ENCODE measurements at places on chromosomes 4 and X.

DNA sequence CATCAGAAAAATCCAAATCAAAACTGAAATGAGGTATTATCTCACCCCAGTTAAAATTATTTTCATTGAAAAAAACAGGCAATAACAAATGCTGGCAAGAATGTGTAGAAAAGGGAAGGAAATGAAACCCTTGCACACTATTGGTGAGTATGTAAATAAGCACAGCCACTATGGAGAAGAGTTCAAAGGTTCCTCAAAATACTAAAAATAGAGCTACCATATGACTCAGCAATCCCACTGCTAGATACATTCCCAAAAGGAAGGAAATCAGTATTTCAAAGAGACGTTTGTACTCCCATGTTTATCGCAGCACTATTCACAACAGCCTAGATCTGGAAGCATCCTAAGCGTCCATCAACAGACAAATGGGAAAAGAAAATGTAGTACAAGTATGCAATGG, 932.4 kb downstream of the PCDH18 start:
- no peak for DNase-seq

DNA sequence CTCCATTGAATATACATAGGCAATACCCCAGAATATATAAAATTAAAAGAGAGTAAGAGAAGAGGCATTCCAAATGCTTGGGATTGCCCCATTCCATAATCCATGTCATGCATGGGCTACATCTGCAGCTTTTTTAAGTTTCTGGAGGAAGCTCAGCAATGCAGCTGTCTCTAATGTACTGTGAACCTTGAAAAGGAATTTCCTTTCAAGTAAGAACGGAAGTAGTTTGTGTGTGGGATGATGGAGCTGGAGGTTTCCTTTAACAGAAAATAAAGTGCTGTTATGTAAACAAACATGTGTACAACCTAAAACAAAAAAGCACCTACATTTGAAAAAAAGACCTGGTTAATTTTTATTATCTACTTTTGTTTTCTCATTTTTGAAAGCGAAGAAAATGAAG, 303.5 kb downstream of the BMPR1B start:
- no peak for DNase-seq

DNA sequence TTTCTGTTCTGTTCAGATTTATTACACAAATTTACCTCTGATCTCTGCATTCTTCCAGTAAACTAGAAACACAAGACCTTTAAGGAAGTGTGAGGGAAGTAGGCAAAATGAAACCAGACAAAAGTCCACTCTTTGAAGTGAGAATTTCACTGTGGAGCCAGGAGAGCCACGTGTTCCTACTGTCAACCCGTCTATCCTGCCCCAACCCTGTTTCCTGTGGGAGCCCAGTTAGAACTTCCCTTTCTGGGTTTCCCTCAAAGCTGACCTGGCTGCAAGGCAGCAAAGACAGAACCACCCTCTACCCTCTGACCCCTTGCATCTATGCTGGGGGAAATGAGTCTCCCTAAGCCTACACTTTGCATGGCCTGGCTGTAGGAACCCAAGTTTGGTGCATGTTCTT, 40.0 kb downstream of the TMEM144 start:
- DNase-seq = no peak

DNA sequence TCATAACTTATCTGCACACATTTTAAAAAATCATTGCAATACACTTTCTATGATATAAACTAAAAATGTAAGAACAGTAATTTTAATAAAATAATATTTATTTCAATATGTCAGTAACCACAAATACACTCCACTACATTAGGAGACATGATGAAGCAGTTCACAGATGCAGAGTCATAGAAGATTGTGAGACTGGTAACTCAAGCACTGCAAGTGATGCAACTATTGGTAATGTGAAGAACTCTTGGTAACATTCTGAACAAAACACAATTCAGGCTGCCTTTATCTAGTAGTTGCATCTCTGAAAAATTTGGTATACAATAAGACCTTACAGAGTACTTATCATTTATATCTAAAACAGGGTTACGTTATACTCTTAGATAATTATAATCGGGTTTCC, 52.6 kb upstream of the LRAT start:
- DNase-seq = no peak

- DNase-seq = no peak
Observed at GRCh38 chr4:92236877-92237276, 66.9 kb upstream of the GRID2 start.

DNA sequence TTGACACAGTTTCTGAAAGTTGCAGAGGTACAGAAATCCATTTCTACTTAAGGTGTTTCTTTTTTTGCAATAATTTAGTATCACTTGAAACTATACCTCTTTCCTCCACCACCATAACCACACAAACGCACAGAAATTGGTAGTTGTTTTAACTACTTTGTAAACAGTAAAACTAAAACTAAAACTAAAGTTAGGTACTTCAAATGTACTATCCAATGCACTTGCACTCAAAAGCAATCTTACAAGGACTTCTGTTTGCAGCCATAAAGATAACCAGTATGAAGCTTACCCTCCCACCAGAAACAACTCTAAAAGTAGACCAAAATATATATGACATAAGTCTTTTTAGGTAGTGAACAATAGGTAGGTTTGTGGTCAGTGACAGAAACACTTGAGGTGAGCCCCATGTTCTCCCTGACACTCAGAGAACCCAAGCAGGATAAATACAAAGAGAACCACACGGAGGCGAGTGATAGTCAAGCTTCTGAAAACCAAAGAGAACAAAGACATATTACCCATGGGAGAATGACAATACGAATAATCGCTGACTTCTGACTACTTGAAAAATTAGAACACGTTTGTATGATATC, 72.2 kb upstream of the VBP1 start:
- DNase-seq = no peak

DNA sequence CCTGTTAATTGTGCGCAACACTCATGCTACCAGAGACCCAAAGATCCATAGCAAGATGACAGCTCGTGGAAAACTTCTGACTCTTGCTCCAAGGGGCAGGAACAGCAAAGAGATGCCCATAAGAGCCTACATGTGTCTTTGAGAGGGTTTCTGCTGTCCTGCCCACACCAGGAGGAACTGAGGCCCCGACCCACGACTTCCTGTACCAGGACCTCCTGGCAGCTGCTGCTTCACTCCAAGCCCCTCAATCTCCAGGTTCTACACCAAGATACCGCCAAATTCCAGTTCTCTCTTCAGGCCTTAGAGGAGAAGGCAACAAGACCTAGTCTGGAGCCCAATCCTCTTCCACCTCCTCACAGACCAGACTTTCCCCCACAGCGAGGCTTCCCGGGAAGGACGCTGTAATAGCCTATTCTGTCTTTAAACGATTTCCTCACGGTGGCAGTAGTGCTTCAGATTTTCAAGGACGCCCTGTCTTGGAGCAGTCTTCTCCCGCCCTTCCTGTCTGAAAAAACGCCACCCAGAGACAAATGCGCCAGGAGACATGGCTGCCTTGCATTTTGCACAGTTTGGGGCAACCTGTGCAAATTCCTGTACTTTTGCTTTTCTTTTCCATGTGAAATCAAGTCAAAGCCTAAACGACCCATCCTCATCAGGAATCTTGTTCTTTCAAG, 230.2 kb upstream of the STK26 start:
- no peak for DNase-seq

GRCh38 chr4:186554539-186554913, 841 bp downstream of the MTNR1A start:
- no peak for DNase-seq

GRCh38 chrX:41452565-41453356, 5.6 kb downstream of the NYX start:
- no peak for DNase-seq

DNA sequence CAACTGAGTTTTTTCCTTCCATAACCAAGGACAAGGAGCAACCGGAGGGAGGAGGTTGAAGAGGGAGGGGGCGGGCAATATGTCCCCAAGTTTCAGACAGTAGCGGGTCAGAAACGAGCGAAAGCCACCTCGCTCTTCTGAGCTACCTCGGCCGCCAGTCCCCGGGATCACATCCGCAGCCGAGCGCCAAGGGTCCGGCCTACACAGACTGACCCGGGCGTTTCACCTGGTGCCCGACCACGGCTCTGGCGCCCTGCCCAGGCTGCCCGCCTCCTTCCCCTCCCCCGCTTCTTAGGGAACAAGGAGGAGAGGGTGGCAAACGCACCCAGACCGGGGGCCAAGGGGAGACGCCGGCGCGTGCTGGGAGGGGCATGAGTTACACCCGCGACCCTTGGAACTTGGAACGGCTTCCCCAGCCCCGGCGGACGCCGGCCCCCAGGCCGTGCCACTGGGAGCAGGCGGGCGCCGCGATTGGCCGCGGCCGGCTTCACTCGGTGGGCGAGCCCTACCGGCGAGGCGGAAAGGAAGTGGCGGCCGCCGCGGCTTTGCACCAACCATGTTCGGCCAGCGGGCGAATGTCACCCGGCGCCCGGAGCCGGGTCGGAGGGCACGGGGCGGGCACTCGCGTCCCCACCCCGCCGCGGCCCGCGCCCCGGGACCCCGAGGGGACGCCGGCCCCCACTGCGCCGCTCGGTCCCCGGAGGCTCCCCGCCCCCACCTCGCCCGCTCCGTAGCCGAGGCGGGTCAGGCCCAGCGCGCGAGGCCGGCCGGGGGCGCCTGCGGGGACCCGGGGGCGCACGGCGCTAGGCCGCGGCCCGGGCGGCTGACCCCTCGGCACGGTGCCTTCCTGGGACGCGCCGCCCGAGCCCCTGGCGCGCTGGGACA, 1.5 kb downstream of the IRF2 start:
- peak; percentile 98 for DNase-seq

DNA sequence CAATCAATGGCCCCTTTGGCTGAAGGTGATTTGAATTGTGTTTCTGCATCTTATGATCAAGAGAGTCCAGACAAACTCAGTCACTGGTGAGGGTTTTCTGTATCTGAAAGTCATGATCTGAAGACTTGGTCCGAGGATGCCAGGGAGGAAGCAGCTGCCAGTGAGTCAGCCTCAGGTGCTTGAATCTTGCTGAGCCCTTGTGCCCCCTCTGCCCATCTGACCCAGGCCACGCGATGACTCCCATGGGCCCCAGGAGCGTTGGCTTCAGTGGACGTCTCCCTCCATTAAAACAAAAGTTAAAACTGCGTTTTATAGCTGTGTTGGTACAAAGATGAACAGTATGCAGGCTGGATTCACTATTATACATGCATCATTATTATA, 62.0 kb downstream of the HTRA3 start:
- no peak for DNase-seq

GRCh38 chrX:132017431-132018185, 5.5 kb upstream of the STK26 start:
- no peak for DNase-seq

DNA sequence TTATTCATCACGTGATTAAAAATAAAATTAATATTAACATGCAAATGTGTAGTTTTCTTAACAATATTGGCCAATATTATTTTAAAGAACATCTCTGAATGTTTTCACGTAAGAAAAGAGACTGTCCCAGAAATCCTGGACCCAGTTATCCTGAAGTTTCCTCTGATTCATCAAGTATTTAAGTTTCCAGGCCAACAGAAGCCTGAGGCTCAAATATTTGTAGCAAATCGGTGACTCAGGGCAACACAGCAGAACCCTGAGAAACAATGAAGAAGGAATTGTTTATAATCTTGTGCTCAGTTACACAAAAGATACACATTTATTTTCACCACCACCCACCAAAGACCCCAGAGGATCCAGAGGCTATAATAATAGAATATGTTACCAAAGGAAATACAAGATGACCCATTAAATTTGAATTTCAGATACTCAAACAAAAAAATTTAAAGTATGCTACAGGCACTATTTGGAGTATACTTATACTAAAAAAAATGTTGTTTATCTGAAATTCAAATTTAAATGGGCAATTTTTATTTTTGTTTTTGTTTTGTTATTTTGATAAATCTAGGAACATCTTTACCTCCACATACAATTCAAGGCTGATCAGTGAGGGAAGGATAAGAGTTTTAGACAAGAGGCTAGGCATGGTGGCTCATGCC, 33.9 kb upstream of the SLC7A11 start:
- no peak for DNase-seq

DNA sequence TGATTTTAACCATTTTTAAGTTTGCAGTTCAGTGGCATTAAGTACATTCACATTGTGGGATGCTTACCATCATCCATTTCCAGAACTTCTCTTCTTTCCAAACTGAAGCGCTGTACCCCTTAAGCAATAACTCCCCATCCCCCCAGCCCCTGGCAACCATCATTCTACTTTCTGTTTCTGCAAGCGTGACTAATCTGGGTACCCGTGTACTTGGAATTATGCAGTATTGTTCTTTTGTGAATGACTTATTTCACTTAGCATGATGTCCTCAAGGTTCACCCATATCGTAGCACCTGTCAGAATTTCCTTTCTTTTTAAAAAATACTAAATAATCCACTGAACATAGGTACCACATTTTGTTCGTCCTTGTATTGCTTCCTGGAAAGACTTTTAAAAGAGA, 32.9 kb downstream of the USP9X start:
- no peak for DNase-seq

DNA sequence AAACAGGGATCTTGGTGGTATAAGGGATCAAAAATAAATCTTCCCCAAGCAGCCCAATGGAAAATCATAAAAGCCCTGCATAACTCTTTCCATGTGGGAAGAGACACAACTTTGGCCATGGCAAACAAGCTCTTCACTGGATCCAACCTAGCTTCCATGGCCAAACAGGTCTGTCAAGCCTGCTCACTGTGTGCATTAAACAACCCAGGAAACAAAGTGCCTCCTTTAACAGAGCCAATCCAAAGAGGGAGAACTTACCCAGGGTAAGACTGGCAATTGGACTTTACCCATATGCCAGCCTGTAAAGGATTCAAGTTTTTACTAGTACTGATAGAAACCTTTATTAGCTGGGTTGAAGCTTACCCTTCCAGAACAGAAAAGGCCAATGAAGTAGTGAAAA, 7.6 kb upstream of the HERC5 start:
- DNase-seq = no peak

- no peak for DNase-seq
Observed at GRCh38 chr4:101199507-101200285, 147.6 kb downstream of the PPP3CA start.

DNA sequence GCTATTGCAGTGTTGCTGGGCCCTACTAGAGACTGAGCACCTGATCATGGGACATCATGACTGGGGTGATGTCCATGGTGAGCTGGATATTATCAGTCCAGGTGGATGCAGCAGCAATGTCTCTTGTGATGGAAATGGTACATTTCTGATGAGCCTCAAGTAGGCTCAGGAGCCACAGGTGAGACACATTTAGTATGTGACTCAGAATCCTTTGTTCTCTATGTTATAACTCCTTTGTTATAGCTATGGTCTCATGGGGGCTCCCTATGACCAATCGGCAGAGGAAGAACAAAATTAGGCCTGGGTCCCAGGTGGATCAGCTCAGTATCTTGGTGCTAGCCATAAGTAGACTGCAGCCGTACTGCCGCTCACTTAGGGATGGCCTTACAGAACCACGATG, 107.9 kb upstream of the FAT1 start:
- DNase-seq = no peak

DNA sequence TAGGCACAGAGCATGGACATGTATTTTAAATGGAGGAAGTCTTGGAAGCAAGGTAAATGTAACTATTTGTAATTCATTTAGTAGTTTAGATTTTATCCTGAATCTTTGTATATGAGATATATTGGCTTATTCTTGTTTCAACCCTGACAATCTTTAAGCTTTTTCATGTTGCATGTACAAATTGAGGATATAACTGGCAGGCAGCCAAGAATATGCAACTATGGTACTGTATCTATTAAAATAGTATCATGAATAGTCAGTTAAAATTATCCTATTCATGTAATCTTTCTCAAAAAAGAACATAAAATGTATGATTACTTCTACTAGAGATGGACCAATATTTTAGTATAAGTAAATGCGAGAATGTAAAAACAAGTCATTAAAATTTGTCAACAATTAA, 1141.5 kb downstream of the PCDH18 start:
- DNase-seq = no peak
